ENCODE measurements at places on chromosomes 5 and 9.

DNA sequence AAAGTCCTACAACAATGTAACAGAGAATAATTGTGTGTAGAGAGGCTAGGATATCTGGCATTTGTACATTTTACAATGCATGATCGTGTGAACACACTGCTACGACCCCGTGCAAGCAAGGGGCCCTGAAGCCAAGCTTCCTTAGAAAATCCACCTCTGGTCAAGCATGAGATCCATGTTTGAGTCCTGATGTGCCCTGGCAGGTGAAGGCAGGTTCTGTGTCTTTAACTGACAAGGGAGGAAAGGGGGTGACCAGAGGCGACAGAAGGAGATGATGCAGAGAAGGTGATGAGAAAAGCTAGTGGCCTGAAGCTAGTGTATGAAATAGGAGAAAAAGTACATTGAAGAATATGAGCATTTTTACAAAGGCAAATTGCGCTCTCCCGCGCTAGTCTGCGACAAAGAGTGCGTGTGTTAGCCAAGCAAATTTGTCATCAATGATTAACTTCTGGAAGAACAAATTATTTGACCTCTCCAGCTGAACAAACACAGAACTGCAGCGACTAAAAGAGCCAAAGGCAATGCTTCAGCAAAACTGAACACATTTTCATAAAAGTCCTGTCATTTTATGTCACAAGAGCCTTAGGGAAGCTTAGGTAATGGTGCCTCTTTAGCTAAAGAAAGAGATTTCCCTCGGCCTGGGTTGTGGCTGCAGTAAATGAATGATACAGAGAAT lies 101.7 kb upstream of the DAPK1 start:
- DNase-seq: no peak

DNA sequence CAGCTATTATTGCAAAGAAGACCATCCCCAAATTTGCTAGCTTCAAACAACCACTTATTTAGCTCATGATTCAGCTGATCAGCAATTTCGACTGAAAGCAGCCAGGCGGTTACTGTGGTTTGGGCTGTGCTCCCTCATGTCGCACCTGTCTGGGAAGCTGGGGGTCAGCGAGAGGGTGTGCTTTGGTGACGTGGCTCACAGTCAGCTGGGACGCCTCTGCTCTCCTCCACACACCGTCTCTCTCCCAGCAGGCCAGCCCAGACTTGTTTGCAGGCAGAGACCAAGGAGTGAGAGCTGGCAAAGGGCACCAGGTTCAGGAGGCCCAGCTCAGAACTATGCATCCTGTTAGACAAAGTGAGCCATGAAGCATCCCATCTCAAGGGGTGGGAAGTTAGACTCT lies 140.9 kb downstream of the SYK start:
- no peak for DNase-seq

GRCh38 chr9:13721481-13722235 lies 442.2 kb upstream of the MPDZ start:
- no peak for DNase-seq

DNA sequence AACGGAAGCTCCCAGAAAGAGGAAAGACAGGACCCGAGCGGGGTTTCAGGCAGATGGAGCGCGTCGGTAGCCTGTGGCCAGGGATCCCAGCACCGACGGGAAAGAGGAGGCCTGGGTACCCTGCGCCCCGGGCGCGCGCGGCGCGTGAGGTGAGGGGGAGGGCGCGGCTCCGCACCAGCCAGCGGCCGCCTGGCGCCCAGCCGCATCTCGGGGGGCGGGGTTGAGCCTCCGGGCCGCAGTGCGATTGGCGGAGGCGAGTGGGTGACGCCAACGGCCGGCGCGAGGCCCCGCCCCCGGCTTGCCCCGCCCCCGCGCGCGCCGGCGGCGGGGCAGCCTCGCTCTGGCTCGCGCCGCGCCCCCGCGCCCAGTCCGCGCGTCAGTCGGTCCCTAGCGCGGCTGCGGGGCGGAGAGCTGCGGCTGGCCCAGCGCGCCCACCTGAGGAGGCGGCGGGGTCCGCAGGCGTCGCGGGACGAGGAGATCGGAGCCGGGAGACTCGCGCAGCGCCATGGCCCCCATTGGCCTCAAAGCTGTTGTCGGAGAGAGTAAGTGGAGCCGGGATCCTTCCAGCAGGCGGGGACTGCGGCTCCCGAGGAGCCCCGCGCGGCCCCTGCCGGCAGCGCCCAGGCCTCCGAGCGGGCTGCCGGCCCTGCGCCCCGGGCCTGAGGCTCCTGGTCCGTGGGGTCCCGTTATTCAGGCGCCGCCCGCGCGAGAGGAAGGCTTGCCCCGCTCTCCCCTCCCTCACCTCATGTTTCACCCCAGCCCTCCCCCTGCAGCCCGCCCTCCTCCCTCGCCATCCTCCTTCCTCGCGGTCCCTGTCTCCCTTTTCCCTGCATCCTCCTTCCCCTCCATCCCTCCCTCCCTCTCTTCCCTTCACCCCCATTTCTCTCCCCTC lies at the start of gene STXBP1:
Gene STXBP1 (plus strand): TSS at position 379 of the 892 bp plus-strand sequence. CDS start 127 bp downstream, at position 506.
- peak; percentile 86 for DNase-seq

DNA sequence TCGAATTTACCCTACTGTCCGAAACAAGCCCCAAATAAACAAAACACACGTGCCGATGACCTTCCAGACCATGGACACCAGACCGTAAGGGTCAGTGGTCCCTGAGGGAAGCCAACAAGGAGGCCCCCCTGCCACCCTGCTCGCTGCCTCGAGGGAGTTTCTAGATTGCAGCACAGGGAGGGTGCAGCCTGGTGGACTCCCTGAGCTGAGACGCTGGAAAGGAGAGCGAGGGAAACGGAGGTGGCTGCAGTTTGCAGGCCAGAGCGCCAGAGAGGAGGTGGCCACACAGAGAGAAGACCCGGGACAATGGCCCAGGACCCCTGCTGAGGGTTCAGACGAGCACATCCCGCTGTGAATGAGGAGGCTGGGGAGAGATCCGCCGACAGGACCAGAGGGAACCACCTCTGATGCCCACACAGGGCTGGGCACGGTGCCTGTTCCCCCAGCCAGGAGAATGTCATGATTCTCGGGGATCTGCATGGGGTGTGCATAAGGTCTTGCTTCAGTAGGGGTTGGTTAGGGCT lies 48.9 kb downstream of the SLC6A3 start:
- DNase-seq: no peak

DNA sequence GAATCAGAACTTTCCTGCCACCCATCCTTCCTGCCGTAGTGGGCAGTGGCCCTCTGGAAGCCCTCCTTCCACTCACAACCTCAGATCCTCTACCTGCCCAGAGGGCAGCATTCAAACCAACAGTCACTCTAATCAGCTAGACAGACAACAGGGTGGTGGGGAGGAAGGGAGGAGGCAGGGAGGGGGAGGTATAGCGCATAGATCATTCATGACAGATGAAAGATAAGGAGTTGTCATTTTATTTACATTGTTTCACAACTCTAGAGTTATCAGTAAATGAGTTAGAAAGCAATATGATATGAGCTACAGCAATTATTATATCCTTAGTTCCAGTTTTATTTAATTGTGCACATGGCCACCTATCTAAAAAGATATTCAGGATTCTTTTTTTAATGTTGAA lies 852 bp downstream of the IL9 start:
- DNase-seq: no peak

DNA sequence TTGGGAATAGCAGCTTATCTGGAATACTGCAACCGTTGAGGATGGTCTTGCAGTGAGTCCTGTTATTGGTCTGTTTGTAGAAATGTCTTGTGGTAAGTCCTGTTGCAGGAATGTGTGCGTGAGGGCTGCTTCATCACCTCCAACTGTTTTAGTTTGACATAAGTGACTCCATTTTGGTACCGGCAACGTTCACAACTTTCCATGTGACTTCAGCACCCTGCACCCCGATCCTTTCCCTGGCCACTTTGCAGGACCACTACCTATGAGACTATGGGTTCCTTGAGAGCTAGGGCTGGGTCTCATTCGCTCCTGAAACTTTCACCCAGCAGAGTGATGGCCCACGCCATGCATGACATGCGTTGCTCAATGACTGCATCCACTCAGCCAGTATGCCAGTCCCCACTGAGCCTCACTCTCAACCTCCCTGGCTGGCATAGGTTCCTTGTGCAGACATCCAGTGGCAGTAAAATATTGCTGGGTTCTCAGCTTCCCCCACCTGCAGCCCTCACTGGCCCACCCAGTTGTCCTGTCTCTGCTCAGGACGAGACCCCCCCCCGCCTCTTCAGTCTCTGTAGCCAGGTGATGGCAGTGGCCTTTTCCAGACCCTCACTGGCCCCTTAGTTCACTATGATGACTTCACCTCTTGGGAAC lies 8.0 kb downstream of the SURF6 start:
- DNase-seq: no peak

All from stimulated activated CD4-positive, alpha-beta T cell treated with anti-CD3 and anti-CD28 coated beads, Interleukin-12 subunit alpha, Interleukin-12 subunit beta, amount 100 ng/mL, for 4 hours (primary cell).